ENCODE measurements at places on chromosomes 12 and 14.

GRCh38 chr14:51463461-51463860 is 188.2 kb upstream of the FRMD6 start:
- DNase-seq = no peak

GRCh38 chr12:51891843-51892242 is 3.9 kb downstream of the ANKRD33 start:
- DNase-seq = no peak

- DNase-seq = no peak
Measured at GRCh38 chr12:124130691-124131591, 157.9 kb downstream of the ZNF664 start.

GRCh38 chr14:96905825-96906224 is 108.6 kb downstream of the VRK1 start:
- DNase-seq = no peak

DNA sequence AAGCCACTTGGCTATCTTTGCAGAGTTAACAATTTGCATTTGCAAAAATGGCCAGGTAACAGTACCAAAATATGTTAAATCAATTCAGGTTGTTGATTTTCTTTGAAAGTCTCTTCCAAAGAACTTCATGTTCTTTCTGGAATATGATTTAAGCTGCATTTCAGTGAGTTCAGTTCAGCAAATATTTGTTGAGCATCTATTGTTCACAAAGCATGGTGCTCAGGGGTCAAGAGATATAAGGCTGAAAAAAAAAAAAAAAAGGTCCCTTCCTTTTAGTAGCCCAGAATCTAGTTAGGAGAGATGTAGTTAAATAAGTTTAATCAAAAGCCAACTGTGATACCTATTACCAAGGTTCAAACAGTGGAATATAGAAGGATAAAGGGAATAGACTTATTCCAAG is 317.1 kb downstream of the ZFP36L1 start:
- DNase-seq = no peak

DNA sequence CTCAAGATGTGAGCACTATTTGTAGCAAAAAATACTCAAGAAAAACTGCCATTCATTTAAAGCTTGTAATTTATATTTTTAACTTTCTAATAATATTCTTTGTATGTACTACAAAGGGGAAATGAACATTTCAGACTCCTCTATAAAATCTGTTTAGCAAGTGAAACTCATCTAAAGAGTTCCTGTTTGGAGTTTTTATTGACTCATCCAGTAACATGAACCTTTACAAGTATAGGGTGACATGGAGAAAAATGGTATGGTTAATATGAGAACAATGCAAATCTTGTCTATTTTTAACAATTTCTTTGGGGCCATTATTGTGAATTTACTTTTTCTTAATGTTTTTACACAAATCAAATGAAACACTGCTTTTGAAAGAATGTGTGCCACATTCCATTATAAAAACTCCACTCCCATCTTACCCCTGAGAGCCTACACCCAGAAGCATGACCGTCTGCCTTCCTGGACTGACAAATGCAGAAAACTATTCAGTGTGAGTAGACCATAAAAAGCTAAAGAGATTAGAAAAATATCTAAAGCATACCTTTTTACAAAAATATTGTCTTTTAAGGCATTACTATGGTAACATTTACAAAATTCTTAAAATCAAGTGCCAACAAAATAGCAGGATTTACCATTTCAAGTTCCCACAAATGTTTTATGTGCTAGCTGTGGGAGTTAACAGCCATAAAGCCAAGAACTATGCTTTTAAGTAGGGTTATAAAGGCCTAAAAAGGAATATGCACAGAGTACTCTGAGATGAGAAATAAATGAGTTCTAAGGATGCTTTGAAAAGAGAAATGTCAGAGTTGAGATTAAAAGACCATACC is 144.0 kb downstream of the ADAMTS20 start:
- DNase-seq = no peak

DNA sequence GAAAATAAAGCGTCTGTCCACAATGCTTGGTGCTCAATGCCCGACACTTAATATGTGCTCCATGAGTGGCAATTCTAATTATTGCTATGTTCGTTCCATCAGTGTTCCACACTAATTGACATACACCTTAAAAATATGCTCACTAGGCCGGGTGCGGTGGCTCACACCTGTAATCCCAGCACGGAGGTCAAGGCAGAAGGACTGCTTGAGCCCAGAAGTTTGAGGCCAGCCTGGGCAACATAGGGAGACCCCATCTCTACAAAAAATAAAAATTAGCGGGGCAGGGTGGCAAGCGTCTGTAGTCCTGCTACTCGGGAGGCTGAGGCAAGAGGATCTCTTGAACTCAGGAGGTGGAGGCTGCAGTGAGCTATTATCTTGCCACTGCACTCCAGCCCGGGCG is 635 bp upstream of the HECTD4 start:
- no peak for DNase-seq

GRCh38 chr14:86961106-86961716 is 1031.8 kb downstream of the GALC start:
- DNase-seq = no peak

- no peak for DNase-seq
Measured at GRCh38 chr12:89874146-89874545, 165.5 kb upstream of the ATP2B1 start.

GRCh38 chr14:72128629-72129028 is 196.4 kb downstream of the RGS6 start:
- no peak for DNase-seq

- DNase-seq = no peak
Measured at GRCh38 chr12:130831876-130832405, 7.1 kb downstream of the STX2 start.

- DNase-seq = peak; percentile 69
Measured at GRCh38 chr12:64674367-64674922, 64.2 kb downstream of the RASSF3 start.

GRCh38 chr14:55782166-55782565 is 202.2 kb downstream of the KTN1 start:
- no peak for DNase-seq

DNA sequence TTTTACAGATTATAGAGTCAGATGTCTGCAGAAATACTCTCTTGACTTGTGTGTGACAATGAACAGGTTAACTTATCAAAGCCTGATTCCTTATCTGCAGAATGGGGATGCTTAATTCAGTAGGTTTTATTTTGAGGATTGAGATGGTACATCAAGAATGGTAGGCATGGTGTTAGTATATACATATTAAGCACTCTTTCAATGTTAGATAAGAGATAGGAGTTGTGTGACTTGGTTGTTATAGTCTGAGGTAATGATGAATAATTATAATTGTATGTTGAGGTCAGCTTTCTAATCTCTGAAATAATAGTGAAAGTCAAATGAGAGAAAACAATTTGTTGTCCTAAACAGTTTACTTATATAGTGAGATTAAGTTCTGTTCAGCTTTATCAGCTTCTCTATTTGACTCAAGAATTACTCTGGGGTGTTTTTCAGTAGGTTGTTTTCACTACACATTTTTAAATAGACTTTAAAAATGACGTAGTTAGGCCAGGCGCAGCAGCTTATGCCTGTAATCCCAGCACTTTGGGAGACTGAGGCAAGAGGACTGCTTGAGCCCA is 11.9 kb downstream of the PALS1 start:
- no peak for DNase-seq

GRCh38 chr14:69695322-69696203 is 71.4 kb upstream of the SRSF5 start:
- DNase-seq = no peak

DNA sequence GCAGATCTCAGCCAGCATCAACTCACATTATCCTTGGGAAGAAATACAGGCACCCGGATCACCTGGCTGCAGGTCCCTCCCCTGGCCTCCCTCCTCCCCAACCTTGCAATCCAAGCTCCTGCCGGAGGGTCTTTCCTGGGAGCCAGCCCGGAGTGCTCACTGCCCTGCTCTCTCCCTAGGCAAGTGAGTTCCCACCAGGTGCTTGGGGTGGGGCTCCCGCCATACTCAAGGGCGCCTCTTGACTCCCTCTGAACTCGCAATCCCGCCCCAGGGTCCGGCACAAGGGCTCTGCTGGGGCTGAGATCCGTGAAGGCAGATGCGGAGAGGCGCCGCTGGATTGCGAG is 1.2 kb upstream of the CEP170B start:
- no peak for DNase-seq

- no peak for DNase-seq
Measured at GRCh38 chr12:71160585-71160984, 2.8 kb upstream of the TSPAN8 start.

DNA sequence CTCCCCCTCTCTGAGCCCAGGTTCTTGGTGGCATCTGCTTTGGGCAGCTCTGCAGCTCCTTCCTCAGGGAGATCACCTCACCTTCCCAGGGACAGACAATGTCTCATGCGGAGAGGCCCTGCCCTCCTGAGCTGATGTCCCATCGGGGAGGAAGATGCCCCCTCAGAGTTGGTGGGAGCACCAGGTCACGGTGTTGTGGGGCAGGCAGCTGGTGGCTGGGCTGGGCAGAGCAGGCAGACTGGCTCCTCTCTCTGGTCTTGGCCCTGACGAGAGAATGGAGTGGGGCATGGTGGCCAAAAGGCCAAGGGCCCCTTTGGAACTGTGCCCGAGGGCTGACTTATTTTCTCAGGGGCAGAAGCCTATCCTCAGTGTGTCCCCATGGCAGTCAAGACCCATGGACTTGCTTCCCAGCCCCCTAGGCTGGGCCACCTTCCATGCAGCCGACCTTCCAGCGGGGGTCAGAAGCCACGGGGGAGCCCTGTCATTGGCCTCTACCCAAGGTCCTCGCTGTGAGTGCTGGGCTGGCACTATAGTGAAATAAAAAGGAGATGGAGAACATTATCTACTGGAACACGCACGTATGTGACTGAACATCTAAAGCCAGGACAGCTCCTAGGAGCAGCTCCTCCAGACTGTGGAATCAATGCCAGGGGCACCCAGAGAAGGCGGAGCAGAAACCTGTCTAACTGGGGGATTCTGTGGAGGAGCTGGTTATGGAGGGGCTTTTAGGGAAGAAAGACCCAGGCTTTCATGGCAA is 21.9 kb downstream of the PPP2R5C start:
- no peak for DNase-seq

GRCh38 chr14:48384821-48385220 is 709.4 kb upstream of the MDGA2 start:
- DNase-seq = no peak

- DNase-seq = no peak
Measured at GRCh38 chr14:95307402-95308041, 12.2 kb downstream of the CLMN start.

GRCh38 chr14:69693145-69693544 is 73.8 kb upstream of the SRSF5 start:
- DNase-seq = no peak

- no peak for DNase-seq
Measured at GRCh38 chr12:114404083-114404925, 1.6 kb downstream of the TBX5 start.

DNA sequence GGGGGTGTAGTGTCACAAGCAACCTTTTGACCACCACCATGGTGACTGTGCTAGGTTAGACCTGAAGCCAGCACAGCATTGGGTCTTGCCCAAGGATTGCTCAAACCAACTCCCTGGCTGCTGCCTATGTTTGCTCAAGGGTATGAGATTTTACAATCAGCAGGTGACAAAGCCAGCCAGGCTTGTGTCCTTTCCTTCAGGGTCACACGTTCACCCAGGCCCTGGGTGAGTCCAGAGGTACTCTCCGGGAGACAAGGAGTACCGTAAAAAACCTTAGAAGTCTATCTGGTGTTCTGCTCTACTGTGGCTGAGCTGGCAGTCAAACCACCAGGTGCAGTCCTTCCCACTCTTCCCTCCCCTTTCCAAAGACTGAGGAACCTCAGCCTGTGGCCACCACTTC is 238.9 kb upstream of the MIS18BP1 start:
- DNase-seq = no peak

DNA sequence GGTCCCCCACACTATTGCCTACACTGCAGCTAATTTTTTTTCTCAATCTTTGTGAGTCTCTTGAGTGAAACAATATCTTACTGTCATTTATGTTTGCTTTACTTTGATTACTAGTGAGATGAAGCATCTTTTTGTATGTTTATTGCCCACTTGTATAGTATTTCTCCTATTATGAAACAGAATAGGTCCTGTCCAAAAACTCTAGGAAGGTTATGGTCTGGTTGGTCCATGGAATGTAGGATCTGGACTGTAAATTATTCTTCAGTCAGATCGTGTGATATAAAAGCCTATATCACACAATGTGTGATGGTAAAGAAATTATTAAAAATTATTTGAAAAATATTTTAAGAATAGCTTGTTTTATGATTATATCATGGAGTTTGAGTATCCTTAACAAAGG is 434.4 kb downstream of the ZFP36L1 start:
- no peak for DNase-seq

GRCh38 chr12:27982385-27982784 is 9.9 kb upstream of the PTHLH start:
- no peak for DNase-seq

- no peak for DNase-seq
Measured at GRCh38 chr14:58191763-58192601, 8.0 kb upstream of the ACTR10 start.

GRCh38 chr12:57261428-57261865 is 10.5 kb upstream of the STAC3 start:
- no peak for DNase-seq

DNA sequence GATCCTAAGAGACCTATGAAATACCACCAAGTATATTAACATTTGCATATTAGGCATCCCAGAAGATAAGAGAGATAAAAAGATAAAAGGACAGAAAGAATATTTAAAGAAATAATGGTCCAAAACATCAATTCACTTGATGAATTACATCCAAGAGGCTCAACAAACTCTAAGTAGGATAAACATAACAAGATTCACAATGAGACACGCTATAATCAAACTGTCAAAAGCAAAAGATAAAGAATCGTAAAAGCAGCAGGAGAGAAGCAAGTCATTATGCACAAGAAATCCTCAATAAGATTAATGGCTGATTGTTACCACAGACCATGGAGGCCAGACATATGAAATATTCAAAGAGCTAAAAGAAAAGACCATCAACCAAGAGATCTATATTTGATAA is 79.6 kb downstream of the PLCZ1 start:
- DNase-seq = no peak

DNA sequence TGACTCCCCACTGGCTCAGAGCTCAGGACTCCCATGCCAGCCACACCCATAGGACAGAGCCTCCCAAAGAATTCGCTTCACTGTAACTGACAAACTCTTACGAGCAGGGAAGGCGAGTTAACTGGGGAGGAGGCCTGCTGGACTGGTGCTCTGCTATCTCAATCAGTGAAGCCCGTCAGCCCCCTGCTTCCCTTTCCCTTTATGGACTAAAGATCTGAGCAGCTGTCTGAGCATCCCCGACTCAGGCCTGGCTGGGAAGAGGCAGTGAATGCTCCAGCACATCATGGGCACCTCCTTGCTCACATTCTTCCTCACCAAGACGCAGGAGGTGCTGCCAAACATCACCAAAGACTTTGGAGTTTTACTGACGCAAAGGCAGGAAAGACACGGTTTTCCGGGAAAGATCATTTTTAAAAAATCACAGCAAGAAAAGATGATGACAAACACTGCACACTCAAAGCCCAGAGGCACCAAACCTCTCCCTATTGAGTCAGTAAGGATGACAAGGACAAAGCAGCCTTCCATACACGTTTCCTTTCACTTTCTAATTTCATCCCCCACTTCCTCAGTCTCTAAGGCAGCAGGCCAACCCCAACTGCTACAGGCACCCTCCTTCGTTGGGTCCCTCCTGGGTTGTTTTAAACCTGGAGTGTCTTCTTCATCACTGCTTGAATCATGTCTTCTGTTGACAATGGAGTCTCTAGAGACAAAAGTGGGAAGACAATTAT is 45.0 kb upstream of the P2RX7 start:
- no peak for DNase-seq
